Stimulated activated CD8-positive, alpha-beta memory T cell treated with anti-CD3 and anti-CD28 coated beads, Interleukin-2, amount 100 ng/mL, for 1 hour (primary cell): ENCODE measurements at places on chromosomes 5 and 9.

DNA sequence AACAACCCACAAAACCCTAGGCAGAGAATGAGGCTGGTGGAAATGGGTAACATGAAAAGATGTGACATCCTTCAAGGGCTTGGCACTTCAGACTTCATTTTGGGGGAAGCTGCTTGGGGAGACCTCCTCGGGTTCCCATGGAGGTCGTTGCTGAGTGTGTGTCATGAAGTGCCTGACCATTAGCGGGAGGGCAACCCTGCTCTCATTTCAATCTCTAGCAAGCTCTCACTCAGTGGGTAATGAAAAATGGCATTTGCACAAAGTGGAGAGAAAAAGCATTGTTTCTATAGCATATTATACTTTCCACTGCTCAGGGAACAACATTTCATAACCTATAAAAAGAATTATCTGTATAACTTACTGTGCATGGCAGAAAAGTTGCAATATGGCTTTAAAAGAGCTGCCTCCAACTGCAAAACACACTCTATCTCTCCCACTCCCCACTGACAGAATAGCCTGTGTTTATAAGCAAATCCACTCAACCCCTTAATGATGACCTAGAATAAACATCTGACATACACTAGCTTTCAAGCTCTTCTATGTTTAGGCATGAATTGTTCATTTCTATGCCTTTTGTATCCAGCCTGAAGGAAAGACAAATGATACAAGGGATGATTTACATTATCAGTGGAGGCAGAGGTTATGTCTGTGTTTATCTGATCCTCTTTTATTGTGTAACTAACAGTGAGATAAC, 357.2 kb downstream of the ZSWIM6 start:
- no peak for DNase-seq

- no peak for DNase-seq
Observed at GRCh38 chr9:127507751-127508648, 56.7 kb downstream of the LRSAM1 start.

DNA sequence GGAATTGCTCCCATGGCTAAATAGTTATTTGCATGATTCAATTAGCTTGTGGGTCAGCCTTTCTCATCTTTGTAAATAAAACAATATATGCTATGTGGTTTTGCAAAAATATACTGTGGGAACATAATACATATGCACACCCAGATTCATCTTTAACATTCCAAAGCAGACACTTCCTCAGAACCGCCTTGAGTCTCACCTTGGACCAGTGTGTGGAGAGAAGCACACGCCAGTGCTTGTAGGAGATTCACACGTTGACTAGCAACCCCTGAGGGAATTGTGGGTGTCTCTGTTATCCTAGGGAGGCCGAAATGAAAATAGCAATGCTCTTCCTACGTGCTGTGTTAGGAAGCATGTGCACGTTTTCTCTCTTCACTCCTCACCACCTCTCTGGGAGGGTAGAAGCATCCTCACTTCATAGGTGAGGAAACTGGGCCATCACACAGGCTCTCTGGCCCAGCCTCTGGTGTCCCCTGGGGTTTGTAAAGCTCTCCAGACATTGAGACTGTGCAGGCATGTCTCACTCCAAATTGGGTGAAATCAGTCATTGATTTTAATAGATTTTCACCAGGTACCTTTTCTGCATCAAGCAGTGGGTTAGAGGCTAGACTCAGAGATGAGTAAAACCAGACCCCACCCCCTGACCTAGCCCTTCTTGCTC, 221.7 kb downstream of the PBX3 start:
- DNase-seq, result no peak

- no peak for DNase-seq
Observed at GRCh38 chr9:14302405-14302804, 11.5 kb downstream of the NFIB start.

DNA sequence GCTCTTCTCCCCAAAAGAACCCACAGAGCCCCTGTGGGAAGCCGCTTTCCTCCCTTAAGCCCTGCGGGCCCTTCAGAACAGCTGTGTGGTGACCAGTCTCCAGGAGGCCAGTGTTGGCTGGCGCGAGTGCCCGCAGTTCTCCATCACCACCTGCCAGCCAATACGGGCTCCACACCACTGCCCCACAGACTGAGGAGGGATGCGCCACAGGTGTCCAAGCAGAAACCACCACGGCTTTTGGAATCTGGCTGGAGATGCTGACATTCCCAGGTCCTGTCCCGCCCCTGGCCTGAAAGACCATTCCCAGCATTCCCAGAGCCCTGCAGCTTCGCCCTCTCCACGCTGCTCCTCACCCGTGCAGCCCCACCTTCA, 12.8 kb downstream of the CCNI2 start:
- no peak for DNase-seq

DNA sequence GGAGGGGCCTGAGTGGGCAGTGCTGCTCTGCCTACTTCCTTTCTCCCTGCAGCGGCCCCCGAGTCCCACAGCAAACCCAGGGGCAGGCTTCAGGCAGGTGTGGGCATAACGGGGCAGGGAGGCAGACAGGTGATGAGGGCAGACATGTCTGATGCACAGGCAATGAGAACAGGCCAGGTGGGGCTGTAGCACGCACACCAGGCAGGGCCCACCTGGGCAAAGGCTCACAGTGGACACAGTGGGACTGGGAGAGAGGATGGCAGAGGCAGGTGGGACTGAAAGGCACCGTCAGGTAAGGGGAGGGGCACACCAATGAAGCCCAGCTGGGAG, 5.8 kb downstream of the LTC4S start:
- DNase-seq, result no peak

DNA sequence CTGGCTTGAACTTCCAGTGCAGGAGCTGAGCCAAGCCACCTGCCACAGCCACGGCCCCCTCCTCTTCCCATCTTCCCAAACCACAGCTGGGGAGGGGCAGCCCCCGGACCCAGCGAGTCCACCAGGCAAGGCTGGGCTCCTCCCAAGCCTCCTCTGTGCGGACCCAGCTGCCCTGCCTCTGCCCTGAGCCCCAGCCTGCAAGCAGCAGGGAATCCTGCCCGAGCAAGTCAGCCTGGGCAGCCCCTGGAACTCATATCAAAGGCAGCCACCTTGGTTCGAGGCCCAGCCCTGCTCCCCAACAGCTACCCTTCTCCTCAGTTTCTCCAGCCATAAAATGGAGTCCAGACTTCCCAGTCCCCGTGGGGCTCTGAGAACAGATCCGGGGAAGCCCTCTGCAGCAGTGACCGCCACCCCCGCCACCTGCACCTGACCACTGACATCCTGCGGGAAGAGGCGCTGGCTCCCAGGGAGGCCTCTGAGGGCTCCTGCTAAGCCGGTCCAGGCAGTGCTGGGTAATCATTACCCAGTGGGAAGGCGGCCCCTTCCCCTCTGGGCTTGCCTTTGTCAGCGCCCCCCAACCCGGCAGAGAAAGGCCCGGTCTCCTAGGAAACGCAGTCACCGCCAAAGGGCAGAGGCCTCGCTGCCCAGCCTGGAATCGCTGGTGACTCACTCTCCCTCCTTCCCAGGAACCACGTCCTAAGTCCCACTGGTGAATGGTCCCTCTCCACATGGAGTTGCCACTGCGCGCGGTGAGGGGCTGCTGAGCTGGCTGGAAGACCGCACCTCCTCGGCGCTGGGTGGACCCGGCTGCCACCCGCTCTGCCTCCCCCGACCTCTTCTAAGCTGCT, 1.5 kb downstream of the VAV2 start:
- DNase-seq, result no peak

DNA sequence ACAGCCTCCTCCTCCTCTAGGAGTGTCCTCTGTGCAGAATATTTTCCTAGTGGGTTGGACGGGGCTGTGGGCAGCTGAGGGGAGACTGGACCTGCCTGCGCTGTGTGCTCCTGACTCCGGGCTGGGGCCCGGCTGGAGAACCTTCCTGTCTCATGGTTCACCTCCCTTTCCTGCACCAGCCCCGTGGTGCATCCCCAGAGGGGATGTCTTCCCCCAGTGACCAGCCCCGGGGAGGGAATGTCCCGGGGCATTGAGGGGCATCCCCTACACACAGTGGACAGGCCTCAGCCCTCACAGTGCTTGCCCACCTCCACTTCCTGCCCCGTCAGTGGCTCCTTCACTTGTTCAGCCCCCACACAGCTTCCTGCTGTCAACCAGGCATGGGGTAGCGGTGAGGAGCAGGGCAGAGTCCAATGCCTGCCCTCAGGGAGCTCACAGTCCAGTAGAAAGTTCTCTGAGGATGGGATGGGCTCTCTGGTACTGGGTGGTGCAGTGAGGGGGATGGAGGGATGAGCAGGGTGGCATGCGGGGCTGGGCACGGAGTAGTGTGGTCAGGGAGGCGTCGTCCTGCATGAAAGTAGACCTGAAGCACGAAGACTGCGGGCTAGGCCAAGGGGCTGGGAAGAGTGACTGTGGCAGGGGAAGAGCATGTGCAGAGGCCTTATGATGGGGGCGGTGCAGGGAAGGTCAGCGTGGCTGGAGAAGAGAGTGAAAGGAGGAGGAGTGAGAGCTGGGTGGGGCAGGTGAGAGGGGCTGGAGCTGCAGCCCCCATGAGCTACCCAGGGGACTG, 52.1 kb upstream of the PITX1 start:
- no peak for DNase-seq

DNA sequence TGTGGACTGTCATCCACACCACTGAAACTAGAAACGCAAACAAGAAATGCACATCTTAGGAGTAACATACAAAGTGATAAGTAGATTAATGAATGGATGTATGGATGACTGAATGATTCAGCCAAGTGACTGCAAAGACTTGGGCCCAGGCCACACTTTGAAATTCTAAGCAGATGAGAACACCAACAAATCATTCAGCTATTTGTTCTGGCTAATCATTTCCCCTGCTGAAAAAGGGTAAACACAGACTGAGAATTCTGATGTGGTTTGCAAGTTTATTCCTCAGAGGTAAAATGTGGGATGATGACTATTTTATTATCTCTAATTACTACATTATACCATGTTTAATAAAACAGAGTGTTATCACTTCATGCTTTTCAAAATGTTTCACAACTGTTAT, 163.2 kb upstream of the ADAMTS16 start:
- no peak for DNase-seq

- no peak for DNase-seq
Observed at GRCh38 chr5:76236684-76237083, 153.5 kb downstream of the SV2C start.

DNA sequence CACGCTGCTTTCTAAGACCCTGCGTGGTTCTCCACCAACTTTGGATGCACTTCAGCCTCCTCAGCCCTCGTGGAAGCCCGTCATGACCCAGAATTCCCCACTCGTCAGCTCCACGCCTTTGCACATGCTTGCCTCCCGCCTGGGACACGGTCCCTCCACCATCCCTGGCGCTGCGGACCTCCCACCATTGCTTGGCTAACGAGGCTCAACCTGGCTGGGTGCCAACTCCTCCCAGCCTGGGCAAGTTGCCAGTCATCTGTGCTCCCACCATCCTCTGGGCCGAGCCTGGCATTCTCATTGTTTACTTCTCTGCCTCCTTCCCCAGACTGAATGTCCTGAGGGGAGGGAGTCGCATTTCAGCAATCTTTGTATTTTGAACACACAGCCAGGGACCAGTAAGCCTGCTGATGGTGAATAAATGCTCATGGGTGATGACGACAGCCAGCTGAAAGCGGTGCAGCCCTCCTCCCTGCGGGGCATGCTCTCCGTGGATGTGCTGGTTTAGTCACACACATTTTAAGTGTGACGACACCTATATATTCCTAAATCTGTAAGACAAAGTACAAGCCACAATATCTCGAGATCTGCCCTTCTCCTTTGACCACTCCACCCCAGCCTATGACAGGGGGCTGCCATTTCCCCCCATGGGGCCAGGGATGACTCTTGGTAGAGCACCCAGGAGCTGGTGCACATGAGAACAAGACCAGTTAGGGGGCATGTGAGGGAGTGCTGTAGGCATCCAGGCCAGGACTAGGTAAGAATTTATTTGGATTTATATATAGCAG, 37.6 kb downstream of the ANKRD33B start:
- DNase-seq, result no peak

DNA sequence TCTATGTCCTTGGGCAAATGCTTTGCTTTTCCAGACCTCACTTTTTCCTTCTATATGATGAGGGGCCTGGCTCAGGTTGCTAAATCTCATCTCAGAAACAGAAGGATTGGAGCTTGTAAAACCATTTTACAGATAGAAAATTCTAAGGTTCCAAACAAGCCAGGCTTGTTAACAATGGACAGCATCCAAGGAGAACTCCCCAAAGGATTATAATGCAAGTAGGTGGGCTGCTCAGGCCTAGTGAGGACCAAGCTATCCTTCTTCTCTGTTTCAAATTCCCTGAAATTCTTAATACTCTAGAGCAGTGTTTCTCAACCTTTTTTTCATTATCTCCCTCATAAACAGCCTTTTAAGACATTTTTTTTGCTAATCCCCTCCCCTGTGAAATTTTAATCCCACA, 269.8 kb downstream of the TMEM38B start:
- no peak for DNase-seq

DNA sequence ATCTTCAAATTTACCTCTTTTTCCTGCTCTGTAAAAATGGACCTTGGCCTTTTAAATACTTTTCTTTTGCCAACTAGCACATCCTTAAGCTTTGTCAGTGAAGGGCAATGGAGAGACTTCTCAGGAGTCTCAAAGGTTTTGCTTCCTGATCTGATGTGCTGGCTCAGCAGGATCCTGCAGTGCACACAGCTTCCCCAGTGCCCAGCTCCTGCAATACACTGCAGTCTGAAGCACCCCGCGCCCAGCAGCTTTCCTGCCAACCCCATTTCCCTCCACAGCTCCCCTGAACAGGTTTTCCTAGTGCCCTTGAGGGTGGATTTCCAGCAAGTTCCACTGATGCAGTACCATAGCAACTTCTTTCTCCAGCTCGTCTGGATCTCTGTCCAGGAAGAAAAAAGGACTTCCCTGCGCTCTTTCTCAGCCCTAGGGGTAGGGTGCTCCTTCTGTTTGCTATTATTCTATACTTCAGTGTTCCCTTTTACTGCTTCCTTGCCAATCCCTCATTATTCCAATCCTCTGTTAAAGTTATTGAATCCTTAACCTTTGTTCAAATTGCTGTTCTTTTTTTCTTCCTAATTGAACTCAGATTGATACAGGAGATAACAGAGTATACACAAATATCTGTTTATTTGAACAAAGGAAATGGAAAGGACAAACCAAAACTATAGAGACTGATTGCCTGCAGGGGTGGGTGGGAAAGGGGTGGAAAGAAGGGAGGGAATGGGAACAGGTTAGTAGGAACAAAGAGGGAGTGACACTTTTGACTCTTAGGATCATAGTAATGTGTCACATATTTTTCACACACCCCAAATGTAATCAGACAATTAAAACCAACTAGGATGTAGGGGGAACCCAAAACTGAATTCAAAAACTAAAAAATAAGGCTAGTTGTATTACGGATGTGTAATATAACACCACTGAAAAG, 8.5 kb downstream of the SNAPC3 start:
- DNase-seq, result no peak

GRCh38 chr9:133928248-133928764, 63.8 kb downstream of the VAV2 start:
- no peak for DNase-seq

- no peak for DNase-seq
Observed at GRCh38 chr9:38029915-38030638, 39.0 kb downstream of the SHB start.

GRCh38 chr5:155189981-155190380, 176.4 kb downstream of the KIF4B start:
- no peak for DNase-seq

DNA sequence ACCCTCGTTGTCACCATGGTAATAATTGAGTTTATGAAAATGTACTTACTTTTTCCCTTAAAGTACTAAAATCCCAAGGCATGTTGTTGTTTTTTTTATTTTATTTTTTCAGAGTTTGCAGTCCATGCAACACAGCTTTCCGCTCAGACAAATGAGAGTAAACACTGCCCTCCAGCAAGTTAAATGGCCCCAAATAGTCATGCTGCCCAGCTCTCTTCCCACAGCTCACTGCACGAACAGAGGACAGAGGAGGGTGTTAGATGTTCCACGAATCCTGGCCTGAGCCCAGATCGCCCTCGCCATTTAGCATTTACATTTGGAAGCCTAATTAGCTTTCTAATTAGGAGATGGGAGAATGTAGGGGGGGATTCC, 1.9 kb downstream of the NIM1K start:
- DNase-seq, result no peak
